ENCODE measurements at places on chromosomes 1 and 21. TPM values are rescaled to one million over a fixed set of nuclear protein-coding genes. Genes with fewer than 3 reads are reported as not detected.

- DNase-seq, result peak; percentile 77
Measured at GRCh38 chr1:228141226-228142044, 1.4 kb downstream of the GUK1 start.

DNA sequence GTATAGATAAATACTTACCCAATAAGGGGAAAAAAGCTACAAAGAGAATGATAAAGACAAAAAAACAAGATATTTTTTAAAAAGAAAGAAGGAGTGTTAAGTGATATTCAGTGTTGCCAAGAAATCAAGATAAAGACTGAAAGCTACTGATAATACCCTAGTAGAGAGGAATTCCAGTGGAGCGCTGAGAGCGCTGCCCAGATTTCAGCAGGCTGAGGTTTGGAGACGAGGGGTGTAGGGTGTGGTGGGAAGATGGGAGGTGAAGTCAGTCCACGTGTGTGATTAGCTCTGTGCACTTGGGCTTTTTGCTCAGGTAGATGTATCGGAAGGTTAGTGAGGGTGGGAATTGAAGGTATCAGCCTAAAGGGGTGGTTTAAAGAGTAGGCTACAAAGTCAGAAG is 47.8 kb downstream of the FMN2 start:
- no peak for DNase-seq

GRCh38 chr21:34020983-34021553 is 52.3 kb upstream of the MRPS6 start:
- DNase-seq, result no peak

GRCh38 chr1:187476671-187477070 is 647.9 kb downstream of the PLA2G4A start:
- DNase-seq, result no peak

- DNase-seq, result no peak
Measured at GRCh38 chr1:26417111-26417759, 6.6 kb downstream of the LIN28A start.

DNA sequence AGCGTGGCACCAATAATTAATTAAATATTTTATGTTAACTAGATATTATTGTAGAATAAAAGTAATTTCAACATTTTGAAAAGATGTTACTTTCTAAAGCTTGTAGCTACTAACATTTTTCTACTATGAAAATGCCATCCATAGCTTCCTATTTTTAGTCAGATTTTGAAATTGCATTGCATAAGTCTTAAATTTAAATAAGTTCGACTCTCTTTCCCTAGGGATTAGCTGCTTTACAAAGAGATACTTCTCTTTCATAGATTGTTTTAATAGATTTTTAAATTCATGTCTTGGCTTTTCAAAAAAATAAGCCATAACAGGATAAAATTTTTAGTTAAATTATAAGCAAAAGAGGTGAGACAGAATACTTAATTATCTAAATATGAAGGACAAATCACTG is 1279.6 kb downstream of the KCNT2 start:
- no peak for DNase-seq

DNA sequence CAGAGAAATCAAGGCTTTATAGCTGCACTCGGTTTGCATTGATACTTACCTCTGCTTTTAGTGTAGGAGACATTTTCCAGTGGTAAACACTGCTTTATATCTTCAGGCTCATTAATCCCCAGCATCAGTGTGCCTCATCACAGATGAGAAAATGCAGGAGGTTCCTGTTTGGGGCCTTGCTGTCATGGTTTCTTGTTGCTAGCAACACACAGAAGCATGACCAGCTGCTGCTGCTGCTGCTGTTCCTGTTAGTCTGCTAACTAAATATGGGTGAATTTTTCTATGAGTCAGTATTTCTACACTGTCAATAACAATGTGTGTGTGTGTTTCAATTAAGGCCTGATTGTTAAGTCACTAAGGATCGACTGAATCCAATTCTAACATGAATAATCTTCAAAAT is 85.8 kb upstream of the RGS1 start:
- DNase-seq, result peak; percentile 92

DNA sequence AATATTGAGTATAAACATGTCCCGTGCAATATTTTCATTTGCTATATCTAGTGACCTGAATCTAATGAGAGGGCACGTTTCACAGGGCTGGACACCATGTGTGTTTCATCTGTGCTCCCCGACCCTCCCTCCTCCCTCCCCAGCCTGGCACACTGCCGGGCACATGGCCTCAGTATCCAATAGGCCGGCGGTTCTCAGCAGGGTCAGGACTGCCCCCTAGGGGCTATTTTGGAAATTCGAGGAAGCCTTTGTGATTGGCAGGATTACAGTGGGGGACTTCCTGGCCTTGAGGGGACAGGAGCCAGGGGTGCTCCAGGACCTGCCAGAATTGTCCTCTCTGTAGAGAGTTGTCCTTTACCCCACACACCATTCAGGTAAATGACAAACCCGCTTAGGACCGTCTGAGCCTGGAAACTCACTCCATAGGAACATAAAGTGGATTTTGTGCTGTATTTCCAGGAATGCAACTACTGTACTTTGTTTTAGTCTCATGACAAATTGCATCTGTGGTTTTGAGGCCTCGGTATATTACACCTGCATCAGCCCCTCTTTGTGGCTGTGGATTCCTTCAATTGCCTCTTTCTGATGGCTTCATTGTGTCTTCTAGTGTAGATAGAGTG is 109.5 kb upstream of the SIM2 start:
- no peak for DNase-seq

- DNase-seq, result no peak
Measured at GRCh38 chr21:33300701-33301631, 23.8 kb upstream of the IFNAR1 start.

DNA sequence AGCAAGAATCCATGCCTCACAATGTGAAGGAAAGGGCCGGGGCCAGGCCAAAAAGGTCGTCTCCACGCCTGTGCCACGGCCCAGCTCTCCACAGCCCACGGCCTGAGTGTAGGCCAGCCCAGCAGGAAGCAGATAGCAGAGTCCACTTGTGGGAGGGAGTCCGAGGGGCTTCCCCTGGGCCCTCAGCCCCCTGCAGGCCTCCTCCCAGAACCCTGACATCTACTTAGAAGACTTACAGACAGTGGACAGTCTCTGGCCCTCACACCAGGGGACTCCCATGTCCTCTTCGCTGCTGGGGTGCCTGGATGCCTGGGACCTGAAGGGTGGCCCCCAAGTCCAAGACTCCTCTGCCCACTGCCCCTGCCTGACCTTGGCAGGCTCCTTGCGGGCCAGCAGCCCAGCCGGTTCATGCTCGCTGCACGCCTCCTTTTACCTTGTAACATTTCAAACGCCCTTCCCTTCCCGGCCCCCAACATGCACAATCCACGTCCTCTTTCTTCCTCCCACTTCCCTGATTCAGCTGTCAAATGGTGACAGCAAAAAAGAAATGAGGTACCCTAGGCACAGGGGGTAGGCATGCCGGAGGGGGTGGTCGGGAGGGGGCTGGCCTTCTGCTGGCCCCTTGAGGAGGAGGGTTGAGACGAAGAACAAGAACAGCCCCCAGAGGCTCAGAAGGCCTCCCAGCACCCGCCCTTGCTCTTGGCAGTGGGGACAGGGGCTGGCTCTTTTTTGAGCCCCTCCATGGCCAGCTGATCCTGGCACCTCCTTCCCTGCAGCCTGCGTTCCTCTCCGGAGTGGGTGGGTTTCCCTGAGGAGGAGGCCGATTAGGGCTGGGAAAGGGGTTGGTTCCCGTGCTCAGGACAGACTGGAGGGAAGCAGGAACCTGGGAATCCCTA is 997 bp upstream of the PTPN7 start:
- DNase-seq, result no peak

GRCh38 chr1:39196244-39197215 is 8.0 kb upstream of the MACF1 start:
- no peak for DNase-seq

- DNase-seq, result no peak
Measured at GRCh38 chr1:161915051-161915503, 108.6 kb downstream of the OLFML2B start.

Gene WNT2B
- total RNA-seq, result 2.1 TPM

GRCh38 chr21:17455451-17455850 is 57.4 kb upstream of the CXADR start:
- DNase-seq, result no peak

GRCh38 chr1:31785020-31785946 is 21.1 kb upstream of the ADGRB2 start:
- DNase-seq, result peak; percentile 62

- no peak for DNase-seq
Measured at GRCh38 chr1:95506736-95507414, 272.9 kb downstream of the RWDD3 start.

Gene EXO5
- 6.8 TPM for total RNA-seq

Gene C1orf56
- 7.2 TPM for total RNA-seq

Gene KRTAP21-2
- total RNA-seq, result not detected

DNA sequence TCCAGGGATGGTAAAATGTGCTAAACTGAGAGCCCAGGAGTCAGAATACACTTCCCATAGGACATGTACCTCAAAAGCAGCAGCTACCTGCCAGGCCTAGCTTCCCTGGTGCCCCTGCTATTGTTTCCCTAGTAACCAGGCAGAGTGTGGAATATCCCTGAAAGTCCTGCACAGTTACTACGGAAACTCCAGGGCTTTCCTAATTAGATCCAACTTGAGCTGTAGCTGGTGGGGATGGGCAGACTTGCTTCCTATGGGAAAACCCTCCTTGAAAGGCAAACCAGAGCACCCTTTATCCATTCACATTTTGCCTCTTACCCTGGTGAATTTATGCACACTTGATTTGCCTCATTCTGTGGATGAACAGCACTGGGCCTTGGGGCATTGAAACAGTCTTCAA is 559.9 kb upstream of the PBX1 start:
- no peak for DNase-seq

GRCh38 chr1:54238353-54239034 is 38.5 kb downstream of the MRPL37 start:
- DNase-seq, result no peak

- no peak for DNase-seq
Measured at GRCh38 chr1:219276049-219276738, 102.5 kb downstream of the LYPLAL1 start.

DNA sequence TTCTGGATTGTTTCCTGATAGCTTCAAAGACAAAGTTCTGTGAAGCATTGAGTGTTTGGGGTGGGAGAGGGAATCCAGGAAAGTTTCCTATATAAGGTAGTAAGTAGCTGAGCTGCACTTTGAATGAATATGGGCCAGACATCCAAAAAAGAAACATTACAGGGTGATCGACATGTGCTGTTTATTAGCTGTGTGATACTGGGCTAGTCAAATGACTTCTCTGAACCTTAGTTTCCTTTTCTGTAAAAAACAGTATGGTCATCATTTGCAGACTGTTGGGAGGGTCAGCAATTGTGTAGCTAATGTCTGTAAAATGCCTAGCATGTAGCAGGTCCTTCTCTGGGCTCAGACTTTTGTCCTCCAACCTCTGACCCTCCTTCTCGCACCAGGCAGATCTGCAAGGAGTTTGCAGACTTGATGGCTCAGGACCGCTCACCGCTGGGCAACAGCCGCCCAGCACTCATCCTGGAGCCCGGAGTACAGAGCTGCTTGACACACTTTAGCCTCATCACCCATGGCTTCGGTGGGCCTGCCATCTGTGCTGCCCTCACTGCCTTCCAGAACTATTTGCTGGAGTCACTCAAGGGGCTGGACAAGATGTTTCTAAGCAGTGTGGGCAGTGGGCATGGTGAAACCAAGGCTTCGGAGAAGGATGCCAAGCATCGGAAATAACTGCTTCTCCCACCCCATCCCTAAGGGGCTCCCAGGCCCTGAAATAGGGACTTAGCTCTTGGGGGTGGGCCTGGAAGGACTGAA is 21.1 kb downstream of the TFAP2E start:
- DNase-seq, result no peak

GRCh38 chr1:185473186-185473585 is 156.1 kb upstream of the IVNS1ABP start:
- DNase-seq, result no peak

- no peak for DNase-seq
Measured at GRCh38 chr1:219898375-219898774, 30.0 kb downstream of the SLC30A10 start.

DNA sequence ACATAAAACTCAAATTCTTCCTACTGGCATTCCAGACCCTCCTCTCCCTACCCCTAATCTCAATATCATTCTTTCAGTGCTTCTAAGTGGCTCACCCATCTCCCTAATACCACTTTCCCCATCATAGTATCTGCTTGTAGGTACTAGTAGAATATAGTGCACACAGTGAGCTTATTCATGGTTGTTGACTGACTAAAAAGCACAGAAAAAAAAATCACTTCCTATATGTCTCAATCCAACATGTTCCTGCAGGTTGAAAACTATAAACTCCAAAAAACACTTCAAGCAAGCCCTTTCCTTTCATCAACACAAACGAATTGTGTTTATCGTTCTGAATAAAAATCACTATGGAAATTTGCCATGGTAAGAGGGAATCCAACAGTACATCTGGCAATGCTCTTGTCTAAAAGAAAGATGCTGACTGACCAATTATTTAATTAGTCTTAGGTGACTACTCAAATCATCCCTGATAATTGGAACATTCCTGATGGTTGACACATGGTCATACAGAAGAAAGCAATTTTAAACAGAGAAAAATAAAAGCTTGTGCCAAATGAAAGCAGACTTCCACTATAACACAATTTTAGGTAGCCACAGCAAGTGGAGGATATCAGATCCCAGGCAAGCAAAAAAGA is 87.1 kb downstream of the NDUFS5 start:
- no peak for DNase-seq

Gene CELA2A
- total RNA-seq, result not detected

Gene DCST1
- total RNA-seq, result not detected

DNA sequence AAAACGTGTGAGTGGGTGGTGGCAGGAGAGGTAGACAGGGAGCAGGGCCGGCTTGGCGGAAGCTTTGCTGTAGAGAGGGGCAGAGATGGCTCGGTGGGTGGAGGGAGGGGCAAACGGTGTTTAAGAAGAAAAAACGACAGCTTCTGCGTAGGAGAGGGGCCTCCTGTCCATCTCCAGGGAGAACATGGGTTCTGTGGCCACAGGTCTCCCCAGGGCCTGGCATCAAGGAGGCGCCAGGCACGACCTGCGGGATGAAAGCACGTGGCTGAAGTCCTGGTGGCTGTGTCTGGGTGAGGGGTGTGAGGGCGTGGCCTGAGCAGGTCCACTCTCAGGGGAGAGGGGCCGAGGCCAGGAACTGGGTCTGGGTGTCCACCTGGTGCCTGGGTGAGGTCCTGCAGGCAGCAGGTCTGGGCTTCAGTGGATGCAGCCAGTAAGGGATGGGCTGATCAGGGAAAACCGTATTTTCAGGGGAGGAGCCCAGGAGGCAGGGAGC is 940 bp upstream of the PRKCZ start:
- DNase-seq, result no peak

DNA sequence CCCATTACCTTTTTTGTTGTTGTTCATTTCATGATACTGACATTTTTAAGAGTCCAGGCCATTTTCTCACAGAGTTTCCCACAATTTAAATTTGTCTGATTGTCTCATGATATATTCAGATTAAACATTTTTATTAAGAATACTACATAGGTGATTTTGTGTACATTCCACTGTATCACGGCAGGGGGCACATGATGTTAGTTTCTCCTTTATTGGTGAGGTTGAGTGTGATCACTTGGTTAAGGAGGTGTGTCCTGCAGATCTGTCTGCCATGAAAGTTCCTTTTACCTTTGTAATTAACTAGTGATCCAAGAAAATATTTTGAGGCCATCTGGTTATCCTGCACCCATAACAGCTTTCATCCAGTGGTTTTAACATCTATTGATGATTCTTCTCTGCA is 11.8 kb downstream of the RTCA start:
- no peak for DNase-seq

Data from sigmoid colon (tissue), 7 donors.